ENCODE measurements at places on chromosomes 1 and 21.

GRCh38 chr1:225670806-225671733, 18.1 kb upstream of the ENAH start:
- DNase-seq = no peak

- no peak for DNase-seq
Observed at GRCh38 chr1:95118067-95118499, 928 bp downstream of the TLCD4 start.

GRCh38 chr1:21490774-21491487, 18.3 kb upstream of the ALPL start:
- no peak for DNase-seq

DNA sequence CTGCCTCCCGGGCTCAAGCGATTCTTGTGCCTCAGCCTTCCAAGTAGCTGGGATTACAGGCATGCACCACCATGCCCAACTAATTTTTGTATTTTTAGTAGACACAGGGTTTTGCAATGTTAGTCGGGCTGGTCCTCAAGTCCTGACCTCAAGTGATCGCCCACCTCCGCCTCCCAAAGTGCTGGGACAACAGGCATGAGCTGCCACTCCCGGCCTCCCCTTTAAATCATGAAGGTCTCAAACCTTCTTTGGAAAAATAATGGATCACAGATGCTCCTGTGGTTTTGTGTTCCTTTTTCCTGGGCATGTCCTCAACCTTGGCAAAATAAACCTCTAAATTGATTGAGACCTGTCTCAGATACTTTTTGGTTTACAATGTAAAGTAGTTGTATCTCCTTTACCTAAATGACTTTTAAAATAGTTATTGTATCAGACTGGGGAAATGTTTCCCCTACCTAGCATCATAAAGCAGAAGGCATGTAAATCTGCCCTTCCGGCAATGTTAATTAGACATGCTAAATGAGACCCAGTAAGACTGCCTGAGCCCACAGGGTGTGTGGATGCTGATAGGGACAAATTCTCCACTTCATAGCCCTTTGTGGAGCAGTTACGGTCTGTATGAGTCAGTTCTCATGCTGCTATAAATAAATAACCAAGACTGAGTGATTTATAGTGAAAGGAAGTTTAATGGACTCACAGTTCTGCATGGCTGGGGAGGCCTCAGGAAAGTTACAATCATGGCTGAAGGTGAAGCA, 27.8 kb downstream of the CBR1 start:
- DNase-seq = no peak

DNA sequence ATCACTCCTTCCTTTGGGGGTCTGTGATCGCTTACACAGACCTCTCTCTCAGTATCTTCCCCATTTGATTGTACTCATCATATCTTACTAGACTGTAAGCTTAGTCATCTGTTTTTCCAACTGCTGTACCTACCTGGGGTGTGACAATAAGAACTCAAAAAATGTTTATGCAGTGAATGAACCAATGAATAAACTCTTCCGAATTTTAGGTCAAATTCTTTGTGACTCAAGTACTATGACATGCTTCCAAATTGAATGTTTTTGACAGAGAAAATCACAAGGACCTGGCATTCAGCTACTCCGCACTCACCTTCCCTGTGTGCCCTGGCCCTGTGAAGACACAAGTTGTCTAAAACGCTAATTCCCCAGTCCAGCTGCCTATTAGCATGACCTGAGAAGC, 42.1 kb downstream of the TMCO4 start:
- no peak for DNase-seq

DNA sequence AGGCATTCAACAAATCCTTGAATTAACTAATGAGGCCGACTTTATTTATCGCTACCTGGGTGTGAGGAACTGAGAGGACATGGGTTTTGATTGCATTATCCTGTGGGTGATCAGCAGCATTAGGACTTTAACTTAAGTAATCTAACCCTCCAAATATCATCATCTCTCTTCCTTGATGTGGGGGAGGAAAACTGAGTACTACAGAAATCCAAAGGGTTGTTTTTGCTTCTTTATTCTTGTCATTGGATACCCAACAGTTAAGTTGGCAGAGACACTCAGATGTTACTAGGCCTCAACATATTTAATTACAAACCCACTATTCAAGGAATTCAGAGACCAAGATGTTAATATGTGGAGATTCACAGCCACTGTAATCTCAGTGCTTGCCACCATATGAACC, 97.4 kb upstream of the ST6GALNAC5 start:
- DNase-seq = no peak
